ENCODE measurements at places on chromosomes 2 and 18. TPM values are rescaled to one million over a fixed set of nuclear protein-coding genes. Genes with fewer than 3 reads are reported as not detected.

PHOSPHO2 gene
- total RNA-seq = 2.9 TPM

SLC11A1 gene
- total RNA-seq = 0.21 TPM

CD8B gene
- total RNA-seq = not detected

BCL11A gene
- total RNA-seq = 0.09 TPM

L3MBTL4 gene
- 0.05 TPM for total RNA-seq

UGT1A10 gene
- 0.11 TPM for total RNA-seq

TXNDC2 gene
- 0.06 TPM for total RNA-seq

STPG4 gene
- not detected for total RNA-seq

CD207 gene
- total RNA-seq = not detected

WDR43 gene
- 107 TPM for total RNA-seq

GCA gene
- 6.5 TPM for total RNA-seq

MAB21L4 gene
- 0.29 TPM for total RNA-seq

DNAH6 gene
- total RNA-seq = 0.02 TPM

RGPD3 gene
- 0.16 TPM for total RNA-seq

NYAP2 gene
- total RNA-seq = not detected

CRYGC gene
- total RNA-seq = not detected

C2orf80 gene
- not detected for total RNA-seq

IL18RAP gene
- total RNA-seq = 0.25 TPM

CROCC2 gene
- not detected for total RNA-seq

OSR1 gene
- total RNA-seq = 9.7 TPM

DNAH7 gene
- 1.2 TPM for total RNA-seq

GALNT14 gene
- 43.5 TPM for total RNA-seq

SERPINB10 gene
- total RNA-seq = not detected

NEU2 gene
- total RNA-seq = not detected

GPC1 gene
- total RNA-seq = 239 TPM

REG3A gene
- not detected for total RNA-seq

C2orf66 gene
- total RNA-seq = 0.08 TPM

CRYGD gene
- total RNA-seq = not detected

YES1 gene
- total RNA-seq = 29.5 TPM

RAMP1 gene
- total RNA-seq = not detected

PPP1R1C gene
- total RNA-seq = 1.8 TPM

LCT gene
- total RNA-seq = 0.03 TPM

CPLX4 gene
- not detected for total RNA-seq

SH3RF3 gene
- total RNA-seq = 0.68 TPM

WIPF1 gene
- 24.6 TPM for total RNA-seq

CCDC68 gene
- total RNA-seq = 4.8 TPM

VWA3B gene
- not detected for total RNA-seq

ATOH8 gene
- total RNA-seq = 30.1 TPM

ASB1 gene
- total RNA-seq = 55.3 TPM

PLEKHA3 gene
- 17.1 TPM for total RNA-seq

CDH2 gene
- total RNA-seq = 42.7 TPM

OR6B3 gene
- total RNA-seq = not detected

All from A549 treated with AZD2906 at 1 μM for 4 hours (cell line).